ENCODE measurements at places on chromosomes 1 and 21. TPM values are rescaled to one million over a fixed set of nuclear protein-coding genes. Genes with fewer than 3 reads are reported as not detected.

- DNase-seq, result no peak
Observed at GRCh38 chr1:196774603-196775002, at the start of gene CFHR3. CFHR3 (plus strand) TSS chr1:196774840; CDS start chr1:196774887, 47 bp downstream.

GRCh38 chr1:202656057-202656456 is 54.2 kb downstream of the SYT2 start:
- DNase-seq, result no peak

CCDC190 gene
- 0.59 TPM for total RNA-seq

SAMD11 gene
- 10.2 TPM for total RNA-seq

STUM gene
- total RNA-seq, result 0.78 TPM

NECTIN4 gene
- total RNA-seq, result not detected

LYPD8 gene
- total RNA-seq, result not detected

- no peak for DNase-seq
Observed at GRCh38 chr1:119914071-119914470, 17.8 kb upstream of the ADAM30 start.
